ENCODE measurements at places on chromosomes 11 and 22.

DNA sequence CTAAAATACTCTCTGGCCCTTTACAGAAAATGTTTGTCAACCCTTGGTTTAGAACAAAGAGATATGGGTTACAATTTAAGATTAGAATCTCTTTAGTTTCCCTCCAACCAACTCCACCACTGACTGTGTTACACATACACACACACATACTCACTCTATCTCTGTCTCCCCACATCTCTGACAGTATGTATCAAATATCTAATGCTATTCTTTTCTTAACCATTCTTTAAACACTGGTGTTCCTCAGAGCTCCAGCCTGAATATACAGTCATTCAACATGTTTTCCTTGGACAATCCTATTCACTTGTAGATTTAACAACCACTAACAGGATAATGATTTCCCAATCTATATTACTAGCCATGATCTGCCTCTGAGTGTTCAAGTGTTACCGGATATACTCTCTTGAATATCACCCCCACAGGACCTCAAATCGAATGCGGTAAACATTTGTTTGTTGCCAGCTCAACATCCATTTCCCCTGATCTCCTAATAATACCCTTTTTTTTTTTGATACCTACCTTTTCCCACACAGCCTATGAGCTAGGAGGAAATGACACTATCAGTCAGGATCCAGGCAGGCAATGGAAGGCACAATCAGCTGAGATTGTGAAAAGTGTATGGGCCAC, 6.1 kb downstream of the MPZL3 start:
- no peak for DNase-seq

DNA sequence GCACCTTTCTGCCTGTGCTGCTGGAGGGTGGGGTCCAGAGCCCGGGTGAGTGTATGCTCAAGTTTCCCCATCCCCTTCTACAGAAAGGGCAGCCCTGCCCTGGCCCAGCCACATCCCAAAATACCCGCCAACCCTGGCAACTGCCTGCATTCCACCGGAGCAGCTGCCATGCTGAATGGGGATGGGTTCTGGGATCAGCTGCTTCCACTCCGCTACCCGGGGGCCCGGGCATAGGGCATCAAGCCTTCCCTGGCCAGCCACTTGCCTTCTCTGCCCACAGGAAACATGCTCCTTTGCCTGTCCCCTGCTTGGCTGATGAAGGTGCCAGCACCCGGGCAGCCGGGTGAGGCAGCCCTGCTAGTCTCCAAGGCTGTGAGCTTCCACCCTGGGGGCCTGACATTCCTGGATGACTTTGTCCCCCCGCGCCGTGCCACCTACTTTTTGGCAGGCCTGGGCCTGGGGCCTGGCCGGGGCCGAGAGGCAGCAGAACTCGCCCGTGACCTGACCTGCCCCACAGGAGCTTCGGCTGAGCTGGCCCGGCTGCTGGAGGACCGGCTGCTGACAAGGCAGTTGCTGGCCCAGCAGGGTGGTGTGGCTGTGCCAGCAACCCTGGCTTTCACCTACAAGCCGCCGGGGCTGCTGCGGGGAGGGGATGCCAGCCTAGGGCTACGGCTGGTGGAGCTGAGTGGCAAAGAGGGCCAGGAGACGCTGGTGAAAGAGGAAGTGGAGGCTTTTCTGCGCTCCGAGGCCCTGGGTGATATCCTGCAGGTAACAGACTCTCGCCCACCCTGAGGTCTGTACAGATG, 3.2 kb downstream of the CARNS1 start:
- DNase-seq = no peak

DNA sequence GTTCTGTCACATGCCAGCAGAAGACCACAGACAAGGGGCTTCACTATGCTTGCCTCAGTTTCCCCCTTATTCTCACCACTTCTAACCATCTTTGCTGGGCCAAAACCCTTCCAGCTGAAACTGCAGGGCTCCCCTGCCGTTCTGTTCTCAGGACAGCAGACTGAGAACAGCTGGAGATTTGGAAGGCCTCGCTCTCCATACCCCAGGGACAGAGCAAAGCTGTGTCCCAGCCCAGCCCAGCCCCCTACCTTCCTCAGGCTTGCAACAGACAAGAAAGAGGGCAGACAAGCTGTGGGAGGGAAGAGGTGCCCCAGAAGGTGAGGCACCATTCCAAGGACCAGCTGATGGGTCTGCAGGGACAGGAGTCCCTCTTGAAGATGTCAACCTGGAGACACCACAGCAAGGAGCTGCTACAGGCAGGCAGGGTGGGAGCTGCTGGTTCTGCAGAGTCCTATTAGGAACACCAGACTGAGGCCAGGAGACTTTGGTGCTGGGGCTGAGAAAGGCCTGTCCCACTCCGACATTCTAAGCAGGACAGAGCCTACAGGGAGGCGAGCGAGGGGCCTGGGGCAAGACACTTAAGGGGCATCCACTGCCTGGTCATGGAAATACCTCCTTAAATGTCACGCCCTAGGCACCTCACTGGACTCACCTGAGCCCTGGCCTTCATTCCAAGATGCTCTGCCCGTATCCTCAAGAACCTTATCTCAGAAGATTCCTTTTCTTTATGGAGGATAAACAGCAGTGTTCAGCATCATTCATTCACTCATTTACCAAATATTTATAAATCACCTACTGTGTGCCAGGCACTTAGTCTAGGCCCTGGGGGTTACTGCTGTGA, 6.9 kb downstream of the SCN2B start:
- DNase-seq = no peak

DNA sequence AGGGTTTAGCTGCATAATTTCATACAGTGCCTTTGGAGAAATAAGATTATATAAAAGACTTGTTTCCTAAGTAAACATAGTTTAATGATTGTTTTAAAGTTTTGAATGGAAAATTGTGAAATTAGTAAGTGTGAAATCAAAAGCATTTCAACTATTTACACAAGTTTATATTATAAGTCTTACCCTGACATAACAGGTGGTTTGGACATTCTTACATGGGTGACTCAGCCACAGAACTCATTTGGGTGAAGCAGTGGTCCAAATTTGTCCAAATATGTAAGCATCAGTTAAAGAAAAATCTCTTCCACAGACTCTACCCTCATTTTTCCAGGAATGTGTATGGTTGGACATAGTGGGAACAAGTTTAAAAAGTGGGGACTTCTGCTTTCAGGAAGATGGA, 68.0 kb downstream of the USP47 start:
- no peak for DNase-seq

DNA sequence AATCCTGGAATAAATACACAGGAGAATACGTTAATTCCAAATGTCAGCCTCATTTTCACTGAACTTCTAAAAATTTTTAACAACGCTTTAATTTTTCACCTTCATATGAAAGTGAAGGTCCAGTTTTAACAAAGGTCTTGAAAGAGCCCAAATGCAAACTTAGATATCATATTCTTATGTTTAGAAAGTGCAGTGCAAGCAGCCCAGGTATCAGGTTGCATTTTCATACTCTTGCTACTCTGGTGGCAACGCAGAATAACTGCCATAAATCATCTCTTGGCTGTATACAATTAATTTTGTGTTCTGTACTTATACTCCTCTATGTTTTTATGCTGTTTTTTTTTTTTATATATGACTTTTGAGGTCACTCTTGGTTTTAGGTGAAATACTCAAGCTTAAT, 496.7 kb upstream of the ARHGAP42 start:
- no peak for DNase-seq

DNA sequence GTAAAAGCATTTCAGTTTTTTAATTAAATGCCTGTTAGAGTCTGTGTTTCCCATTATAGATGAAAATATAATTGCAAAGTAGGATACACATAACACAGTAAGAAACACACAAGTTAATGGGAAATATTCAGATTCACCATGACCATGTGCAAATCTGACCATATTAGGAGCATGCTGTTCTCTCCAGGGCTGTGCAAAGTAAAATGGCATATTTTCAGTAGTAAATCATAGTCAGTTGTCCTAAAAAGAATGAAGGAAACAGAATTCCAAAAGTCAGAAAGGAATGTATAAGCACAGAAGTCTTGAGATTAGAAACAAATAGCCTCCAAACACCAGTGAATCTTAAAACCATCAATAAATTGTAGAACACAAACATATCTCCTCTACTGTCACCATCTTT, 44.4 kb downstream of the CNTN5 start:
- no peak for DNase-seq

- no peak for DNase-seq
Observed at GRCh38 chr22:41971431-41971830, 2.2 kb downstream of the SEPTIN3 start.

GRCh38 chr11:130945896-130946295, 29.6 kb upstream of the SNX19 start:
- no peak for DNase-seq

DNA sequence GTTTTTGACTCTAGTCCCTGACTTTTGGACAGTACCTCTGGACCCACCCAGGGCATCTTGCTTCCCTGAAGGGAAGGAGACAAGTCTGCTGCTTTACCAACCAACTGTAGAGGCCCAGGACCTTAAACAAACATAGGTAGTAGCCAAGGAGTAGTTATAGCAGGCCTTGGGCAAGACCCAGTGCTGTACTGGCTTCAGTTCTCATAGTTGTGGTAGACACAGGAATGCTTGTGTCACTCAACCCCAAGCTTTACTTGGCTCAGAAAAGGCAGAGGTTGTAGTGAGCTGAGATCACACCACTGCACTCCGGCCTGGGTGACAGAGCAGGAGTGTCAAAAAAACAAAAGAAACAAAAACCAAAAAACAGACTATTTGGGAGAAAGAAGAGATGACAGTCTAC, 21.3 kb upstream of the OR52M1 start:
- DNase-seq = no peak

DNA sequence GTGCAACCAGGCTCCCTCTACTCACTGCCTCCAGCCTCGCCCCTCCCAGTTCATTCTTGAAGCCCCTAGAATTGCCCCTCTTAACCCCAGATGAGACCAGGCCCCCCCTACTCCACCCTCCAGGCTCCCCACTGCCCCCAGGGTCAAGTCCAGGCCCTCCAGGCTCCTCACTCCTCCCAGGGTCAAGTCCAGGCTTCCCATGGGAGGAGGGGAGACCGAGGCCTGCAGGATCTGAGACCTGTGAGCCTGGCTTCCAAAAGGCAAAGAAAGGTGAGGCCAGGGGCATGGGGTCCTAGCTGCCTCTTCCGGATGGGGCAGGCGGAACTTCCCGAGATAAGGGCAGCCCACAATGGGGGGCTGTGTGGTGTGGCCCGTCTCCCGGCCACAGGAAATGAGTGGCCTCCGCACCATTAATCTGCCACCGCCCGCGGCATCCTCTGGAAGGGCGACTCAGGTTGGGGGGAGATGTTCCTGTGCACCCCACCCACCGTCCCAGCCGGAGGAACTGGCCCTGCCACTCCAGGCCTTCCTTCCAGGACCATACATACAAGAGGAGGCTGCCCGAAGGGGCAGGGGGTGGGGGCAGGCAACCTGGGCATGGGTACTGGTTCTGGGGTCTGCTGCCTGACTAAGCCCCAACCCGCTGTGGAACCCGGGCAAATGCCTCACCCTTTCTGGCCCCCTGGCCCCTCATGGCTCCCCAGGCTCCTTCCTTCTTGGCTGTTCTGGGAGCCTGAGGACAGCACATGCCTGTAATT, 35.1 kb upstream of the WNT11 start:
- DNase-seq = no peak

- DNase-seq = no peak
Observed at GRCh38 chr11:43772733-43773132, 92.2 kb downstream of the HSD17B12 start.

DNA sequence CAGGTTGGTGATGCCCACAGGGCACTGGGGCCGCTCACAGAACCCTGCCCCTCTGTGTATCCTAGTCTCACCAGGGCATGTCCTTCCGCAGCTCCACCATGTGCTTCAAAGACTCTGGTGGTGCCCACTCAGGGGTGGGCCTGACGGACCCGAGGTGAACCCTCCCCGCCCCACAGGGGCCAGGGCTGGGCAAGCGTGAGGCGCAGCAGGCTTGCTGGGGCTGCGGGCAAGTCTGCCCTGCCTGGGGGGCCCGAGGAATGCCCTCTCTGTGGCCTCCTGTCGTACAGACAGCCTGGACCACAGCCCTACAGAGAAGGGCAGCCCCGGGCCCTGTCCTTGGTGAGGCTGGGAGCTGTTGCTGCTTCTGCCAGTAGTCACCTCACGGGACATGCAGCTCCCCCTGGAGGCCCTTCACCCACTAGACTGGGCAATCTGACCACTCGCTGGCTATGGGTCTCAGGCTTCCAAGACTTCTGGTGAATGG, 40.2 kb downstream of the TBX1 start:
- no peak for DNase-seq

GRCh38 chr11:63551091-63551888, 11.9 kb downstream of the PLAAT2 start:
- no peak for DNase-seq

DNA sequence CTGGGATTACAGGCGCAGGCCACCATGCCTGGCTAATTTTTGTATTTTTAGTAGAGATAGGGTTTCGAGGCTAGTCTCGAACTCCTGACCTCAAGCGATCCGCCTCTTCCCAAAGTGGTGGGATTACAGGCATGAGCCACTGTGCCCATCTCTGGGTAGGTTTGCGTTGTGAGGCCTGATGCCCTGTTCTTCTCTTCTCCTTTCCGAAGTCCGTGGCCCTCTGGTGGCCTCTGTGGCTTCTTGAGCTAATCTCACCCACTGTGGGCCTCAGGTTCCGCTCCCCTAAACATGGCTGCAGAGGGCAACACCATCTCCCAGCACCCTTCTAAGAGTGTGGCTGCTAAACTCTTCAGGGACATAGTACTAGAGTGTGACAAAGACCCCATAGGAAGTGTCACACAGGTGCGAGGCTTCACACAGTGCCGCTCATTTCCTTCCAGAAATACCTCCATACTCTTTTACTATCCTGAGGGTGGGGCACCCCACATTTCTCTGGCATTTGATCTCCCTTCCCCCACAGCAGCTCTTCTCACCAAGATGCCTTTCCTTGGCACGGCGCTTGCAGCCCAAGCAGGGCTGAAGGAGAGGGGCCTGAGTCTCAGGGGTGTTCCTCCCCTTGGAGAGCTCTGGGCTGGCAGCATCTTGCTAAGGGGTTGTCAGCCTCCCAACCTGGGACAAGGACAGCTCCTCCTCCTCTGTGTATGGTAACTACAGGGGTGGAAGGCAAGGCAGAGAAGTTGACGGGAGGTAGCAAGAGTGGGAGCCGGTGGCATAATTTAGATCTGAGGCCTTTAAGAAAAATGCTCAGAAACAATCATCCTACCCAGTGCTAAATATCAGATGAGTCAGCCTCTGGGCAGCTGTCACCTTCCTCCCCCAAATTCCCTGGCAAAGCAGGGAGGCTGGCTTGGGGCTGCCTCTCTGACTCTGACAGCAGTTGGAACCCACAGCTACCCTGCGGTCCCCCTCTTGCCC, 6.1 kb downstream of the THY1 start:
- DNase-seq = no peak

DNA sequence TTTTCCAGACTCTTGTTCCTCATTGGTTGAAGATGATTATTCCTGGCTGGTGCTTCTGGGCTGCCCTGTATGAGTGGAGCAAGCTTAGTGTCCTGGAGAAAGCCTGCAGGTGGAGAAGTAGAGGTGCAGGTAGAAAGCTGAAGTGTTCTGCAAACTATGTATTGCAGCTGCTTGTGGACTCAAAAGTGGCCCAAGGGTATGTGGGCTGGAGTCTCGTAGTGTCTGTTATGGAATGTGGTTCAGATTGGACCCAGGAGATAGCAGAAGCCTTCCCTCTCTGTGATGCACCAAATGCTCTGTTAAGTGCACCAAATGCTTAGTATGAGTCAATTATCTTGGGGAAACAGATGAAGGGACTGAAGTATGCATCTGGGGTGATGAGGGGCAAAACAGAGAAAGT, 122.8 kb upstream of the CCDC90B start:
- no peak for DNase-seq
